Fibroblast of villous mesenchyme (primary cell): ENCODE measurements at places on chromosomes 13 and 19. TPM values are rescaled to one million over a fixed set of nuclear protein-coding genes. Genes with fewer than 3 reads are reported as not detected.

- DNase-seq, result peak; percentile 30
These were observed 1.1 kb downstream of the ZNF550 start for GRCh38 chr19:57558525-57558924.

- DNase-seq, result no peak
These were observed 5.2 kb downstream of the MCOLN1 start for GRCh38 chr19:7527516-7528191.

DNA sequence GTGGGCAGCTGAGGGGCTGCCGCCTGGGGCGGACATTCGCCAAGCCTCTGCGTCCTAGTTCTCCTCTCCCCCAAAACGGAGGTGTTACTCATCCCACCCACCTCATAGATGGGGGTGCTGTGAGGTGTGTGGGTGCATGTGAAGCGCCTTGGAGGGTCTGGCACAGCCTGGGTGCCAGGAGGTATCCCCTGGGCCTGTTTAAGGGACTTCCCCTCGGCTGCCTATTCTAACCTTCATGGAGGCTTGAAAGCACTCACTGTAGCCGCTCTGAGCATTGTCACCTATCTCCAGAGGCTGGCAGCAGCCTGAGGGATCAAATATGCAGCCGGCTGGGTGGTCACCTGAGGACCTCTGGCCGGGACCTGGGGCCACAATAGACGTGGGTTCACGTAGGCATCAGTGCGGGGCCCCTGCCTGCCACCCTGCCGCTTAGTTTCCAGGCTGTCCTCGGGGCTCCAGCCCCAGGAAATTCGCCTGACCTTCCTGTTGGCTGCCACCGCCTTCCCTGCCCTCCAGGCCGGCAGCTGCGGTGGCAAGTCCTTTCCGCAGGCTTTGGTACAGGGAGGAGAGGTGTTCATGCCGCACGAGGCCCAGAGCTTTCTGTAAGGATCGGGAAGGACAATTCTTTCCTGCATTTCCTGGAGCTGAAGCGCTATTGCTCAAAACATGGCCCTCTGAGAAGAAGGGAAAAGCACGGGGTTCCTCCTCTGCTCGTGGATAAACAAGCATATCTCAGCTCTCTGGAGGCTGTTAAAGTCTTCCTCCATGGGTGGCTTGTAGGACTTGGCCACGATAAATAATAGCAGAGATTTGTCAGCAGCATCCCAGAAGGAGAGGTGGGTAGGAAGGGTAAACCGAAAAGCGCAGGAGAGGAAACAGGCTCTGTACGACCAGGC lies 4.6 kb downstream of the COL4A2 start:
- peak; percentile 77 for DNase-seq

GRCh38 chr19:2454962-2455850 lies 1.6 kb downstream of the LMNB2 start:
- DNase-seq, result no peak

DNA sequence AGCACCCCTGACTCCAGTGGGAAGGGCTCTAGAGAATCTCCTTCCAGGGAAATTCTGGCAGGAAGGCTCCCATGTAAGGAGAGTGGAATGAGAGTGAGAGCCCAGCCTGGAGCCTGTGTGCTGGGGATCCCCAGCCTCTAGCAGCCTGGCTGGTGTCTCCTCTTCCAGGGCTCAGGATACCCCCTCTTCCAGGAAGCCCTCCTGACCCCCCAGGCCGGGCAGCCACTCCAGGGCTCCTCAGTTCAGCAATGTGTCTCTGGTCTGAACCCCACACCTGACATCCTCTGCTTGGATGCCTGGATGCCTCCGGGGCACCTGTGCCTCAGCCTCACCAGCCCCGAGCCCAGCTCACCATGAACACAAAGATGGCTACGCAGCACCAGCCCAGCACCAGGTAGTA lies 3.0 kb downstream of the C19orf33 start:
- no peak for DNase-seq

DNA sequence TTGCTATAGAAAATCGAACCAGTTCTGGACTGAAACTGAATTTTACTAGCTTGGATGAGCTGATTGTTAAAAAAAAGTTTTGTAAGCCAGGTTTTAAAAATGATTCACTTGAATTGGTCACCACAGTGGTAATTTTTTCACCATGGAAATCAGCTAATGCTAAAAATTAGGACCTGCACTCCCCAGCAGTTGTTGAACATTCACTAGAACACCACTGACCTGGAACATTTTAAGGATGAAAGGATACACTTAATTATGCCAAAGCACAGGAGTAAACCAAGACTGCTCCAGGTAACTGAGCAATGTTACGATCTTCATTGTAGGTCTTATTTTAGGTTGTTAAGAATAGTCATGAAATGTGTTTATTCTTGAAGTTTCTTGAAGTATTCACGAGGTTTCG lies 1342.6 kb upstream of the SPRY2 start:
- no peak for DNase-seq

DNA sequence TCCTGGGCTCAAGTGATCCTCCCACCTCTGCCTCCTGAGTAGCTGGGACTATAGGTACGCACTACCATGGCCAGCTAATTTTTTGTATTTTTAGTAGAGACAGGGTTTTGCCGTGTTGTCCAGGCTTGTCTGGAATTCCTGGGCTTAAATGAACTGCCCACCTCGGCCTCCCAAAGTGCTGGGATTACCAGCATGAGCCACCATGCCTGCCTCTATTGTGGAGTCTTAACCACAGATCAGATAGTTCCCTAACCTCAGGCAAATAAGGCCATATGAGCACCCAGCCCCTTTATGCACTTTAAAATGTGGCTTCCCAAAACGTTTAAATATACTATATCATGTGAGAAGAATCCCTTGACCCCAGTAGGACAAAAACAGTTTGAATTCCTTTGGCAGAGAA lies 16.4 kb downstream of the CNMD start:
- no peak for DNase-seq

GRCh38 chr13:67341406-67341805 lies 111.3 kb upstream of the PCDH9 start:
- no peak for DNase-seq

GRCh38 chr19:13691569-13692435 lies 72.5 kb upstream of the MRI1 start:
- DNase-seq, result no peak

DNA sequence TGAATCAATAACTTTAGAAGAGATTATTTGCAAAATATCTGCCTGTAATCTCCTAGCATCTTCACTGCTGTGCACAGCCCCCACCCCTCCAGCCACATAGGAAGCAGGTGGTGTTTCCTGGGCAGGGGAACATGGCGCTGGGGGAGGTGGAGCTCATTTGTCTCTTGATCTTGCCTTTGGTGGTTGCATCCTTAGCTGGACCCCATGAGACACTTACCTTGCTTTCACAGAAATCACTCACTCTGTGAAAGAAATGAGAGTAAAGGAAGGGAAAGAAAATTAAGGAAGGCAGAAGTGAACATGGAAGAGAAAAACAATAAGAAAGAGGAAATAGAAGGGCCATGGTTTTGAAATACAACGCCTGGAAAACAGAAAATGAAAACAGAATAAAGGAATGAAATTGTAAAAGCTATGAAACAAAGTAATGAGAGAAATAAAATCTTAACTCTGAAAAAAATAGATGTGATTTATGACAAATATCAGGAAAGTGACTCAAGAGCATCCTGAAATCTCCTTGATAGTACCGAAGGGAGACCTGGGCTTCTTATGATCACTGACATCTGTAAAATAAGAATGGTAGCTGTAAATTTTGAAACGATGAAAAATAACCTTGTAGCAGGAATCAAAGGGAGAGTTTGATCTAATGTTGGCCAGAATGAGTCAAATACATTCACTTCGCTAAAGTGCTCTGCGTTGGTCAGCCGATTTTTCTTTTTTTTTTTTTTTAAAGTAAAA lies 17.2 kb upstream of the RNASEH2B start:
- DNase-seq, result no peak

- DNase-seq, result no peak
These were observed 15.5 kb upstream of the CABP5 start for GRCh38 chr19:48059331-48059730.

DNA sequence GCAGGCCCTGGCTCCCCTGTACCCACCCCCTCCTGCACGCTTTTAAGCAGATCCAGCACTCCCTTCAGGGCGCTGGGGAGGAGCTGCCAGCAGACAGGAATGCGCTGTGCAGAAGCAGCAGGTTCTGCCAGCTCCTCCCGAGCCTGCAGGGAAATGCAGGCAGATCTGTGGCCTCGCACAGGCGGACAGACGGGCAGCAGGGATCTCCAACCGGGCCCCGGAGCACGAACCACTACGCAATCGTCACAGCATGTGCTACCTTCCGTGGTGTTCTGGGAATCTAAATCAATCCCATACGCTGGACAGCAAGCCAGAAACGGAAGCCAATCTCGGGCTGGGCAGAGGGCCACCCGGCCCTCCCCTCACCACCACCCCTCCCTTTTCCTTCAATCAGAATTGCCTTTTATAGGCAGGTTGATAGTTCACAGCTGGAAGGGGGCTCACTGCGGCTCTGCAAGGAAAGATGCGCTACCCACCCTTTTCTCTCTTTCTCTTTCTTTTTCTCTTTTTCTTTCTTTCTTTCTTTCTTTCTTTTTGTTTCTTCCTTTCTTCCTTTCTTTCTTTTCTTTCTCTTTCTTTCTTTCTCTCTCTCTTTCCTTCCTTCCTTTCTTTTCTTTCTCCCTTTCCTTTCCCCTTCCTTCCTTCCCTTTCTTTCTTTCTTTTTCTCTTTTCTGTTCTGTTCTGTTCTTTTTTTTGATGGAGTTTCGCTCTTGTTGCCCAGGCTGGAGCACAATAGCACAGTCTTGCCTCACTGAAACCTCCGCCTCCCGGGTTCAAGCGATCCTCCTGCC lies 99.9 kb downstream of the GNG7 start:
- peak; percentile 93 for DNase-seq

- no peak for DNase-seq
These were observed 394.7 kb upstream of the KLF12 start for GRCh38 chr13:74528734-74529513.

- DNase-seq, result no peak
These were observed 197.2 kb upstream of the CSNK1A1L start for GRCh38 chr13:37302686-37303085.

- no peak for DNase-seq
These were observed 3.2 kb upstream of the GSX1 start for GRCh38 chr13:27789153-27789494.

DNA sequence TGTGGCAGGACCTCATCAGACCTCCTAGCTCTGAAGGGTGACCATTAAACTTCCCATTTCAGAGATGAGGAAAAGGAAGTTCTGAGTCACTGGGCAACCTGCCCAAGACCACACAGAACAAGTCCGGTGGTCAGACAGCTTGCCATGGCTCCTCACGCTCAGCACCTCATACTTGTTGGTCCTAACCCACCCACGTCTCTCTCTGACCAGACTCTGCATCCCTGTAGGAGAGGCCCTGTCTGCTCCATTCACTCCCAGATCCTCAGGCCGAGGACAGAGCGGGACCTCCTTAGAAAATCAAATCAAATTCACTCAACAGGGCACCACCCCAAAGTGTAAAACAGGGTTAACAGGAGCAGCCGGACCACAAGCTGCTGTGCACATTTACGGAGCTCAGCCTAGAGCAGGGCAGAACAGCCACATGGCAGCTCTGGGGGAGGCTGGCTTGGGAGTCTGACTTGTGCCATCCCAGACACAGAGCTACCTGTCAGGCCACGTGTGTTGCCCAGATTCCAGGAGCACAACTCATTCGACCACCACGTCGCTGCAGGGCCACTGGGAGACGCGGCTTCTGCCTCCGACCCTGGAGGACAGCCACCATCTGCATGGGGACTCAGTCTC lies 1.7 kb downstream of the MIER2 start:
- peak; percentile 86 for DNase-seq

GRCh38 chr19:18430417-18431144 lies 7.4 kb downstream of the ISYNA1 start:
- no peak for DNase-seq

GRCh38 chr19:23321953-23322549 lies 71.9 kb upstream of the ZNF724 start:
- no peak for DNase-seq

- DNase-seq, result peak; percentile 76
These were observed 82.8 kb upstream of the MTIF3 start for GRCh38 chr13:27533155-27533643.

DNA sequence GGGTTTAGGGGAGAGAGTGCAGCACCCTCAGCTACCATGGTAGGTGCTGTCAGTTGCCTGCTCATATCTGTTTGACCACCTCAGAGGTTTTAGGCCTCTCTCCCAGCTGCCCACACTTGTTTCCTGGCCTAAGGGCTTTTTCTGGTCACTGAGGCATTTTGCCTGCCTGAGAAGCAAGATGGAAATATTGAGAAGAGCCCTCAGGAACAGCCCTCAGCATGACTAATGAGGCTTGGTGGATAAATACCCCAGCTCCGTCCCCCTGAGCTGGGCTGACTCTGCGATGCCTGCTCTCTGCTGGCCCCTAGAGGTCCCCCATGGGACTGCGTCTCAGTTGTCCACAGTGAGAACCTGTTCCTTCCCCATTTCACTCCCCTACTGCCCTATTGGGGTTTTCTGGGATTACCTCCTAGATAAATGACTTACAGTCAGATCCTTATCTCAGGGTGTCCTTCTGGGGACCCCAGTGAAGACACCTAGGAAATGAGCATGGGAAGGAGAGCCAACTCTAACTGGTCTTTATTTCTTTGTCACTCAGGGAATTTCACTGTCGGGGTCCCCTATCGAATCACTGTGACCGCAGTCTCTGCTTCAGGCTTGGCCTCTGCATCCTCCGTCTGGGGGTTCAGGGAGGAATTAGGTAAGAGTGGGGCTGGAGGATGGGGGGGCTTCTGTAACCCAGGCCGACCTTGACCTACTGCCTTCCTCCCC lies 13.3 kb downstream of the PALM3 start:
- no peak for DNase-seq

RFPL4AL1 gene
- not detected in 2 replicates for total RNA-seq

SLC5A5 gene
- total RNA-seq, result not detected in 2 replicates

KLHL1 gene
- not detected in 2 replicates for total RNA-seq

CACNG8 gene
- total RNA-seq, result under 0.01 TPM in 1 of 2 replicates, not detected in the other

EDDM13 gene
- not detected in 2 replicates for total RNA-seq

TUBGCP3 gene
- 15.5 and 18.4 TPM in 2 replicates for total RNA-seq

BRSK1 gene
- 5.6 and 6.1 TPM in 2 replicates for total RNA-seq

DLEU7 gene
- not detected in 2 replicates for total RNA-seq

ZNF175 gene
- total RNA-seq, result 5.5 and 9.9 TPM in 2 replicates

F2RL3 gene
- total RNA-seq, result 0.43 and 0.64 TPM in 2 replicates

TNFSF9 gene
- total RNA-seq, result 0.32 TPM in 1 of 2 replicates, not detected in the other

ENOX1 gene
- 1.3 and 2.2 TPM in 2 replicates for total RNA-seq
